ENCODE measurements at places on chromosomes 12 and 14. TPM values are rescaled to one million over a fixed set of nuclear protein-coding genes. Genes with fewer than 3 reads are reported as not detected.

Gene TIMELESS
- total RNA-seq = 3.0 TPM

GRCh38 chr12:110726028-110726427, 16.7 kb downstream of the PPP1CC start:
- no peaks in the 10 kb centered on the region for H3K27me3 ChIP-seq
- H3K36me3 ChIP-seq = peaks cover 92% of the 10 kb centered on the region
- H3K4me1 ChIP-seq = peaks cover 32% of the 10 kb centered on the region

DNA sequence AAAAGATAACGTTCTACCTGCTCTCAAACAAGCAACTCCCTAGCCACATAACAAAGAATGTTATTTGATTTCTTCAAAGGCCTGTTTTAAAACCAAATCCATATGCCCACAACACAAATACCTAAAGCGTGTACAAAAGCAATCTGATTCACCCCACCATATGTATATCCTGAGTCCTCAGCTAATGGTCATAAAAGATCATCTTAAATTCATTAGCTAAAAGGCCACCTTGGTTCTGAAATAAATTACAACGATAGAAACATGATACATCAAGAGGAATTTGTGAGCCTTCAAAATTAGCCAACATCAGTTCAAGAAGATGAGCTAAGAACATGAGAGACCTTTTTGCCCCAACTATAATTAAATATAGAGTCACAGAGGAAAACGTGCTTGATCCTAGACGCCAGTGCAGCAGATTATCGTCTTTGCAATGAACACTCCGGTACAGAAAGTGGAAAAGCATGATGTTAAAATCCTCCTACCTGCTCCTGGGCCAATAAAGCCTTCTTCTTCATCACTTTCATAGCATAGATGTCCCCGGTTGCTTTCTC, 20.0 kb downstream of the CIT start:
- no peak overlapping the region for H3K27ac ChIP-seq
- no peak overlapping the region for H3K4me3 ChIP-seq
- no peaks in the 10 kb centered on the region for H3K4me1 ChIP-seq

GRCh38 chr12:76976777-76977382, 88.5 kb downstream of the E2F7 start:
- no peak for DNase-seq
- no peaks in the 10 kb centered on the region for H3K27me3 ChIP-seq
- H3K36me3 ChIP-seq = no peaks in the 10 kb centered on the region
- no peaks in the 10 kb centered on the region for H3K4me1 ChIP-seq
- H3K4me3 ChIP-seq = no peak overlapping the region

GRCh38 chr12:122403115-122403770, 19.2 kb downstream of the CLIP1 start:
- H3K27ac ChIP-seq = no peak overlapping the region
- H3K36me3 ChIP-seq = no peaks in the 10 kb centered on the region
- no peak overlapping the region for H3K4me3 ChIP-seq
